ENCODE measurements at places on chromosomes 13 and 19. TPM values are rescaled to one million over a fixed set of nuclear protein-coding genes. Genes with fewer than 3 reads are reported as not detected.
A peak's percentile ranks its signal among the peaks of the same experiment; 100 is the strongest.

DNA sequence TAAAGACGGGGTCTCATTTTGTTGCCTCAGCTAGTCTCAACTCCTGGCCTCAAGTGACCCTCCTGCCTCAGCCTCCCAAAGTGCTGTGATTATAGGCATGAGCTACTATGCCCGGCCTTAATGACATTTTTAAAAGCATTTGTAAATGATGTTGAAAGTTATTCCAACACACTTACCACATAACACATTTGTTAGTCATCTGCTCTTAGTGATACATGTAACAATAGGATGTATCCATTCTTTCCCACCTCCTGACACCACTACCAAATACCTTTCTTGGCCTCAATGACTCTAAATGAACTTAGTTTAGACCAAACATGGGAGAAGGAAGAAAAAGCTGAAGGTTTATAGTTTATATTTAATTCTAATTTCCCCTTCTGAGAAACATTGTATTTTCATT lies 59.8 kb upstream of the MEDAG start:
- peak; percentile 92 for DNase-seq

DNA sequence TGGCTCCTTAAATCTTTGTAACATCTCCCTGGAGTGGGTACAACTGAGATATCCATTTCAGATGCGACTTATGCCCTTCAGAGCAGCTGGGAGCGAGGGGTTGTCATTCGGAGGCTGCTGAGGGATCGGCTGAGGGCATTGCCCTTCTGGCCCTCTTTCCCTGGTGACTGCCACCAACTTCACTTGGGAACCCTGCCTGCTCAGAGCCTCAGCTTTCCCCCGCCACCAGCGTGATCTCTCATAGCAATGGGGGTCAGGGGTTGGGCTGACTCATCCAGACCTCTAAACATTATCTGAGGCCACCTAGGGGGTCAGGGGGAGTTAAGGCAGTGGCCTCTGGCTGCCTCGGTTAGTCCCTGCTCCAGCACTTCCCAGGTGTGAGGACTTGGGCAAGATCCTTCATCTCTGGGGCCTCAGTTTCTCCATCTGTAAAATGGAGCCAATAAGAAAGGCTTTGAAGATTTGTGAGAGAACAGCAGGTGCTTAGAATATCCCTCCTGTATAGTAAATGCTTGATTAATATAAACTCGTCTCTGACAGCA lies 1.1 kb downstream of the PRX start:
- no peak for DNase-seq

Gene ATP4A
- total RNA-seq, result not detected

Gene RXFP2
- total RNA-seq, result not detected

DNA sequence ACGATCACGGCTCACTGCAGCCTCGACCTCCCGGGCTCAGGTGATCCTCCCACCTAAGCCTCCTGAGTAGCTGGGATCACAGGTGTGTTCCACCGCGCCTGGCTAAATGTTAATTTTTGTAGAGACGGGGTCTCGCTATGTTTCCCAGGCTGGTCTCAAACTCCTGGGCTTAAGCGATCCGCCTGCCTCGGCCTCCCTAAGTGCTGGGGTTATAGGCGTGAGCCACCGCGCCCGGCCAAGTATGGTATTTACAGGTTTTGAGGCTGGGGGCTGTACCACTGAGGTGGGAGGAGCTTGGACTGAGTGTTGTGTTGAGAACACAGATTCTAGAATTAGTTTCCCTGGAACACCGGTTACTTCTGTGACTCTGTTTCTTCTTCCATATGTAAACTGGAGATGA lies 452 bp upstream of the PPM1N start:
- DNase-seq, result no peak

Gene SPIB
- total RNA-seq, result not detected

GRCh38 chr13:40819797-40820315 lies 30.4 kb downstream of the SLC25A15 start:
- no peak for DNase-seq

- no peak for DNase-seq
Measured at GRCh38 chr19:45599286-45599685, 2.7 kb downstream of the GPR4 start.

DNA sequence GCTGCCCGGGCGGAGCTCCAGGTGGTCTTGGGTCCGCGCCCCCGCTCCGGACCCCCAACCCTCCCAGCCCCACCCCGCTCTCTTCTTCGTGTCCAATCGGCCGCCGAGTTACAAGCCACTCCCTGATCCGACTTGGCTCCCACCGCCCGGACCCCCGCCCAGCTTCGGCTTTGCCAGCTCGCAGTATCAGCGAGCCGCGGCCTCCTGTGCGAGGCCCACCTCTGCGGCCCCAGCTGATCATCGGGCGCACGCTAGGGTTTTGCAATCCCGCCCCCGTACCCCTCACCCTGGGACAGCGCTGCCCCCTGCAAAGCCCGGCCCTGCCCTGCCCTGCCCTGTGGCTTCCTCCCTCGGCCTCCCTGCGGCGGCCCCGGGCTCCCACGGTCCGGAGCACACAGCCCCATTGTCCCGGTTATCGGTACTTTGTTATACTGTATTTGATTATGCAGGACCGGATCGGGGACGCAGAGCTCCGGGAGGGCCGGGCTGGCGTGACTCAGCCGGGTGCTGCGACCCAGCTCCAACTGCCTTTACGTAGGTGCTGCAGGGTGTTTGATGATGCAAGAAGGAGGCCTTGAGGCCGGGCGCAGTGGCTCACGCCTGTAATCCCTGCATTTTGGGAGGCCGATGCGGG lies 598 bp upstream of the LPAR2 start:
- peak; percentile 81 for DNase-seq

GRCh38 chr13:113748862-113749451 lies 10.1 kb upstream of the TMEM255B start:
- no peak for DNase-seq

GRCh38 chr19:17943274-17944221 lies 10.7 kb downstream of the CCDC124 start:
- no peak for DNase-seq

Gene LPAR6
- 7.6 TPM for total RNA-seq

DNA sequence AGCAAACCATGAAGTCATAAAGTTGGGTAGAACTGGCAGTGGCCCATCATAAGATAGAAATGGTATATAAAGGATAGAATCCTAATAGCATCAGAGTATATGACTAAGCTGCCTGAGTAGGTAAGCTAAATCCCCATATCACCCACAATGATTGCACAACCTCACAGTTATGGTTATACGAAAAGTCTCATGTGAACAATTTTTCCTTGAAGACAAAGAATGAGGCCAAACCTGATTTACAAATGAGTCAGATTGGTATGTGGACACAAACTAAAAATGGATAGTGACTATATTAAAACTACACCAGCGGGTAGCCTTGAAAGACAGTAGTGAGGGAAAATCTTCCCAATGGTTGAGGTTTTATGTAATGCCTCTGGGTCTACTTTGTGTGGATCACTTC lies 40.9 kb upstream of the UFM1 start:
- DNase-seq, result peak; percentile 76

DNA sequence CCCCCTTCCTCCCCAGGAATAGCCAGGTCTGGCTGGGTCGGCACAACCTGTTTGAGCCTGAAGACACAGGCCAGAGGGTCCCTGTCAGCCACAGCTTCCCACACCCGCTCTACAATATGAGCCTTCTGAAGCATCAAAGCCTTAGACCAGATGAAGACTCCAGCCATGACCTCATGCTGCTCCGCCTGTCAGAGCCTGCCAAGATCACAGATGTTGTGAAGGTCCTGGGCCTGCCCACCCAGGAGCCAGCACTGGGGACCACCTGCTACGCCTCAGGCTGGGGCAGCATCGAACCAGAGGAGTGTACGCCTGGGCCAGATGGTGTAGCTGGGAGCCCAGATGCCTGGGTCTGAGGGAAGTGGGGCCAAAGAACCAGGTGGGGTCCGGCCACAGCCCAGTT lies 3.2 kb downstream of the KLK2 start:
- DNase-seq, result no peak

- no peak for DNase-seq
Measured at GRCh38 chr13:27857282-27857681, 62.5 kb upstream of the PDX1 start.

DNA sequence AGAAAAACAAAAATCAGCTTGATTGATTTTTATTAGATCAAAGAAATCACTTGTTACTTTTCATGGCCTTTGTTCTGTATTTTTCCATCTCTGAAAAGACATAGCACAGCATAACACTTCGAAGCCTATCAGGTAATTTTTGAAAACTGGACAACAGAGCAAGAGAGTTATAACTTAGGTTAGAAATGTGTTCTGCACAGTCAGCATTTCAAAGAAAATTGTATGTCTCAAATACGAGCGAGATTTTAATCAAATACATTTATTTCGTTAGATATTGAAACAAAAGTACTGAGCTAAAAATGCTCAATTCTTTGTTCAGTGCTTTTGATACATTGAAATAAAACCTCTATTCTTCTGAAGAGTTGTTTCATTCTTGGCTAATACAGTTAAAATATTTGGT lies 144.1 kb upstream of the SLC10A2 start:
- DNase-seq, result no peak

DNA sequence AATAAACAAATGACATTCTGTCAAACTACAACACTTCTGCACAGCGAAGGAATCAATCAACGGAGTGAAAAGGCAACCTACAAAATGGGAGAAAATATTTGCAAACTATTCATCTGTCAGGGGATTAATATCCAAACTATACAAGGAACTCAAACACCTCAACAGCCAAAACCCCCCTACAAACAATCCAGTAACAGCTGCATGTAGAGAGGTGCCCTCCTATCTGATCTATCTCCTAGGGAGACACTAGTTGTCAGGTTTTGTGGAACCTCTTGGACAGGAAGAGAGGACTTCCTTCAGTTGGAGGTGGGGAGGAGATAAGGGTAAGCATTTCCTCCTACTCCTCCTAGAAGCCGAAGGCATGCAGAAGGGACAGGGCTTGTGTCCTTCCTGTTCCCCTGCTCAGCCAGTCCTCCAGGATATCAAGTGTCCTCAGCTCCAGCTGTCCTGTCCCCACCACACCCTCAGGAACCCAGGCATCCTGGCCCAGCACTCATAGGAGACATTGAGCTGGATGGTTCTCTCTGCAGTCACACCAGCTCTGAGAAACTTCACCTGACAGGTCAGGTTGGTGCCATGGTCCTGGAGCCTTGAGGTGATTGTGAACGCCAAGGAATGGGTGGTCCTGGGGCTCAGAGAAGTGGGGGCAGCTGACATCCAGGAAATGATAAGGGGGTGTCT lies 9.8 kb upstream of the SIGLEC8 start:
- no peak for DNase-seq

DNA sequence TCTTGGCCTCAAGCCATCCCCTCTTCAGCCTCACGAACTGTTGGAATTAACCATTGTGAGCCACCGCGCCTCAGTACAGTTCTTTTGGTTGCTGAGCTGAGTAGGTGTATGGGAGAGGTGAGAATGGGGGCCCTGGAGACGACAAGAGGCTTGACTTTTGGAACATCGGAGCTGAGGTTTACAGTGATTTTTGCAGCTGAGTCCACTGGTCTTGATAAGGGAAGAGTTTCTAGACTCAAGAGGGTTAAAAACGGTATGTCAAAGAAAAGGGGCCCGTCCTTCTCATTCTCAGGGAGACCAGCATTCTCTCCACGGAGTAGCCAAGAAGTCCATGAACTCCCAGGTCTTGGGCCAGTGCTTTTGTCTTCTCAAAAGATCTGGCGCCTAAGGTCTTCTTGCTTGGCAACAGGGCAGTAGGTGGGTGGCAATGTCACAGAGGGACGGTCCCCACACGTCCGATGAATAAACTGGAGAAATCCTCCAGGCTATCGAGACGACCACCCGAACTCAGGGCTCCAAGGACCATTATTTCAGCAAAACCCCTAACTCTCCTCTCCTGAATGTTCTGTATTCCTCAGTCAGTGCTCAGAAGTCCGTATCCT lies 6.4 kb upstream of the QTRT1 start:
- no peak for DNase-seq

Gene FAAP24
- total RNA-seq, result 1.3 TPM

GRCh38 chr19:9901020-9901419 lies 35.3 kb downstream of the OLFM2 start:
- no peak for DNase-seq

Gene DAND5
- total RNA-seq, result not detected

DNA sequence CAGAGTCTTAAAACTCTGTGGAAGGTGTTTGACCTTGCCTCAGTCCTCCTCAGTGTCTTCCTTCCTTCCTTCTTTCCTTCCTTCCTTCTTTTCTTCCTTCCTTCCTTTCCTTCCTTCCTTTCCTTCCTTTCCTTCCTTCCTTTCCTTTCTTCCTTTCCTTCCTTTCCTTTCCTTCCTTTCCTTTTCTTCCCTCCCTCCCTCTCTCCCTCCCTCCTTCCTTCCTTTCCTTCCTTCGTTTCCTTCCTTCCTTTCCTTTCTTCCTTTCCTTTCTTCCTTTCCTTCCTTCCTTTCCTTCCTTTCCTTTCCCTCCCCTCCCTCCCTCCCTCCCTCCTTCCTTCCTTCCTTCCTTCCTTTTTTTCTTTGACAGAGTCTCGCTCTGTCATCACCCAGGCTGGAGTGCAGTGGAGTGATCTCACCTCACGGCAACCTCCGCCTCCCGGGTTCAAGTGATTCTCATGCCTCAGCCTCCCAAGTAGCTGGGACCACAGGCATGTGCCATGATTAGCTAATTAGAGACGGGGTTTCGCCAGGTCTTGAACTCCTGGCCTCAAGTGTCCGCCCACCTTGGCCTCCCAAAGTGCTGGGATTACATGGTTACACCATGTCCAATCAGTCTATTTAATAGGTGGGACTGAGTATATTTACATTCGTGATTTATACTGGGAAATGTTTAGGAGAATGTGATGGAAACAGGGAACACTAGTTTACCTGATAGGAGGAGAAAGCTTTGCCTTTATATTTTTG lies 16.3 kb downstream of the ZNF507 start:
- no peak for DNase-seq

DNA sequence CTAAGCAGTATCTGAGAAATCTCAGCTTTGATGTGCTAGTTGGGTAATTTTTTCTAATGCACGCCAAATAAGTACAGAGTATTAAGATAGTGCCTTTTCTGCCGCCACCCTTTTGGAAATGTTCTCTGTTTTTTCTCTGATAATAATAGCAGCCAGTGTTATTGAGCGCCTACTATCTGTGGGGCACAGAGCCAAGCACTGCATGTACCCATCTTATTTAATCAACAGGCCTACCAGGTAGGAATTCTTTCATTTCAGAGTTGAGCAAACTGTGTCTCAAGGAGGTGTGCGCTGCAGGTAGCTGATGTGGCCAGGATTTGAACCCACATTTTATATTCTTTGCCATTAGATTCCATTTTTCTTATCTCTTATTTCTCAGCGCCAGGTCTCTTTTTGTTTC lies 1.4 kb downstream of the EPN1 start:
- peak; percentile 10 for DNase-seq

DNA sequence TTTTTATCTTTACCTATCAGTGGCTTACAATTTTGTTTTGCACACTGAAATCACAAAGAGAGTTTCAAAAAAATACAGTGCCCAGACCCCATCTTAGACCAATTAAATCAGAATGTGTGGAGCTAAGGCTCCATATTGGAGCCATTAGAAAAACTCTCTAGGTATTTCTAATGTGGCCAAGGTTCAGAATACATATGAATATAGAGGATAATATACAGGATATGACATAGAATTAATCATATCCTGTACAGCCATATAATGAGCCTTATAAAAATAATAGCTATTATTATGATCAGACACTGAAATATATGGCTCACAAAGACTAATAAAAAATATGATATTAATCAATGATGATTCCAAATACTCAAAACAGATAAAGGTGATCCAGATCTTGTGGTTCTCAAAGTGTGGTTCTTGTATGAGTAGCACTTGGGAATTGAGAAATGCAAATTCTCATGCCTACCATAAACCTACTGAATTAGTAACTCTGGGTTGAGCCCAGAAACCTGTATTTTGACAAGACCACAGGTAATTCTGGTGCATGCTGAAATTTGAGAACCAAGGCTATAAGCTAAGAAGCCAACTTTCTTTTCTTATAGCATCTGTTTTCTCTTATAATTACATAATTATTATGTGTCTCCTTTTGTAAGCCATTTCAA lies 408.0 kb downstream of the DIAPH3 start:
- DNase-seq, result no peak

Gene RNF225
- under 0.01 TPM for total RNA-seq

Gene MBD3L3
- total RNA-seq, result not detected

Measured in fibroblast of lung (primary cell).